ENCODE measurements at places on chromosomes 7 and 10.
A peak's percentile ranks its signal among the peaks of the same experiment; 100 is the strongest.

DNA sequence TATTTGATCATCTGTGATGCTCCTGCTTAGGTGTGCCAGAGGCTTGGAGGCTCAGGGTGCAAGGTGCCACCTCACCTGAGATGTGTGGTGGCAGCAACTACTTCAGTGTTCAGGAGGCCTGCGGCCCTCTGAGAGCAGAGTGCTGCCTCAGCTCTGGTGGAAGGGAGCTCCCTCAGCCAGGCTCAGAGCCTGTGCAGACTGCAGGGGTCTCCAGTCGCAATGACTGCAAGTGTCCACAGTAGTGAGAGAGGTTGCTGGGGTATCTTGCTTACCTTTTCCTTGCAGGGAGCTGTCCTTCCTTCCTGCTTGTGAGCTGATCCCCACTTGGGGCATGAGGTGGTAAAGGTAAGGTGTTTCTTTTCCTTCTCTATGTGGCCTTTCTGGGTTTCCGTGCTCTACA, 131.0 kb upstream of the GAD2 start:
- no peak for DNase-seq

- DNase-seq = no peak
These were observed 341.7 kb downstream of the PARD3 start for GRCh38 chr10:34473174-34474008.

GRCh38 chr7:143900230-143900766, 1.7 kb downstream of the TCAF1 start:
- no peak for DNase-seq

DNA sequence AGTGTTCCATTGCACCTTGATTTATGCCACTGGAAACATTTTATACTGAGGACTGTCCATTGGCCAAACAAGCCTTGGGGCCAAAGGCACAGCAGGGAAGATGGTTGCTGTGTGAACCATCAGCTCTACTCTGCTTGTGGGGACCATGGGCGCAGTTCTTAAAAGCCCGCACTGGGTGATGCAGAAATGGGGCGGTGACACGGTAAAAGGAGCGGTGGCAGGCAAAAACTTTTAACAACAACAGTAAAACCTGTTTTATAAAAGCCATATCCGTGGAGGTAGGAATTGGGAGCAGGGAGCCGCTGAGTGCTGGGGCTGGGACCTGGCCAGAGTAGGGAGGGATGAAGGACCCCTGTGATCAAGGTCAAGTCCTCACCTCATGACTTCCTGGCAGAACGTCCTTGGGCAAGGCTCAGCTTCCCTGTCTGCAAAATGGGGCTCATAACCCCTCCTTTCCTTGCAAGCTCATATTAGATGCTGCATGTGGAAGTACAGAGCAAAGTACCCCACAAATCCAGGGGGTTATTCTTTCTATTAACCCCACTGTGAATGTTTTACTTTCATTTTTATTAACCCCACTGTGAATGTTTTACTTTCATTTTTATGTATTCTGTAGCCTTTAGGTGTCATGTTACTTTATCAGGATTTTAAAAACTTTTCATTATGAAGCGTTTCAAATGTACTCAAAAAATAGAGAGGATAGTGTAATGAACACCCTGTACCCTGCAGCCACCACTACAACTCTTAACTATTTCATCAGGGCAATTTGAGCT, 78.3 kb downstream of the GRK5 start:
- DNase-seq = no peak

DNA sequence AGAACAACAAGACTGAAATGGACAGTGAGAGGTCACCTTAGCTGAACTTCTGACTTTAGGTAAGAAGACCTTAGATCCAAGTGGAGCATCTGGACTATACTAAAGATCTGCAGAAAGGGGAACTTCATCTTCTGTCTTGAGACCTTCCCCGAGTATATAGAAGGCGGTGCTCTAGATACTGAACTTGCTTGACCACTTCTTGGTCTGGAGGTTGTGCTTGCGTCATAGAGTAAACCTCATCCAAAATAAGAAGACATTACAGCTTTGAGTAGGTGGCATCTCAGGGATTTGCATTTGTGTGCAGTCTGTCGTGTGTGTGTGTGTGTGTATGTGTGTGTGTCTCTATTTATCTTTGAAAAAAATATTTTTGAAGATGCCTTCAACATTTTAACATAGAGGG, 157.5 kb downstream of the CHN2 start:
- DNase-seq = no peak

DNA sequence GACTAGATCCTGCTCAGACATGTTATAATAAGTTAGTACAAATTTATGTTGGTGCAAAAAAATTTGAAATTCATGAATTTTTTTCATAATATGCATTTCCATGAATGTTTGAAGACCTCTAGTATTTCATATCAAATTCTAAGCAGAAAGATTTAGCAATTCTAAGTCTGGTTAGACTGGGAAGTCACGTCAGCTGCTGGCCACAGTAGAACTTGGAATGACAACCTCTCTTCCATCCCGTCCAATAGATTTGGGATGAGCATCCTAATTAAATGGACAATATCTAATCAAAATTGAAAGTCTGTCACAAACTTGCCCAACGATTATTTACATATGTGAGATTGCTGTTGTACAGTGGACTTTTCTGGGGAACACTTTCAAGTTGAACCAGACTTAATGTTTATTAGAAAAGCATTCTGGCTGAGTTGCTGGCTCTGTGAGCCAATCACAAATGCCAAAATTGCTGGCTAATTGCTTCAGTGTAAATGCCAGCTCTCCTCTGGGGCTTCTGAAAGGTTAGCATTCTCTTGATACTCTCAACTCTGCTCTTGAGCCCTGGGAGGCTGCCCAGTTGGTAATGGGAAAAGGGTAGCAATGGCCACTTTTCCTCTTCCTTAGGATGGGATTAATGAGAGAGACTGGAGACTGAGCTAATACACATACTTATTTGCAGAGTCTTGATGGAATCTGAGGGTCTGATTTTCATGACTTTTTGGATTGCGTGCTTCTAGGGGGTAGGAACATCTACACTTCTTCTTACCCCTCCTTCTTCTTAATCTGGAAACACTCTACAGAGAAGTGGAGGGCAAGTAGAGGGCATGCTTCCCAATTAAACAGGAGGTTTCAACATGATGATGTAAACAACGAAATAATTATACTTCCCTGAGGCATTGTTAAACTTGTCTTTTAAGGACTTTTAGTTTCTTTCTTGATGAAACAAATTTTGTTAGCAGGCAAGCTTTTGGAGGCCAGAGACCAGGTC, 253.5 kb downstream of the BAMBI start:
- DNase-seq = no peak

DNA sequence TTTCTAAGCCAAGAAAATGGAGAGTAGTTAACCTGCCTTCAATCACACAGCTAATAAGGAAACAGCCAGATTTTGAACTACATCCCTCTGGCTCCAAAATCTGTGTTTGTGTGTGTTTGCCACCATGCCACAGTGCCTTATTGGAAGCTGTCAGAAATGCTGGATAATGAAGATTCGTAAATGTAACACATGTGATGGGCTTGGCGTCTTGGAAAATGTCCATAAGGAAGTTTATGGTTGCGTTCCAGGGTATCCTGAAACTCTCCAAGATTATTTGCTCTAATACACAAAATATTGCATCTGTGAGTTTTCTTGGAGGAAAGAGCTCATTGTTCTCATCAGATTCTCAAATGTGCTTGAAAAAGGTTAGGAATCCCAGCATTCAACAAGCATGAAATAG, 22.7 kb downstream of the MYOF start:
- no peak for DNase-seq

DNA sequence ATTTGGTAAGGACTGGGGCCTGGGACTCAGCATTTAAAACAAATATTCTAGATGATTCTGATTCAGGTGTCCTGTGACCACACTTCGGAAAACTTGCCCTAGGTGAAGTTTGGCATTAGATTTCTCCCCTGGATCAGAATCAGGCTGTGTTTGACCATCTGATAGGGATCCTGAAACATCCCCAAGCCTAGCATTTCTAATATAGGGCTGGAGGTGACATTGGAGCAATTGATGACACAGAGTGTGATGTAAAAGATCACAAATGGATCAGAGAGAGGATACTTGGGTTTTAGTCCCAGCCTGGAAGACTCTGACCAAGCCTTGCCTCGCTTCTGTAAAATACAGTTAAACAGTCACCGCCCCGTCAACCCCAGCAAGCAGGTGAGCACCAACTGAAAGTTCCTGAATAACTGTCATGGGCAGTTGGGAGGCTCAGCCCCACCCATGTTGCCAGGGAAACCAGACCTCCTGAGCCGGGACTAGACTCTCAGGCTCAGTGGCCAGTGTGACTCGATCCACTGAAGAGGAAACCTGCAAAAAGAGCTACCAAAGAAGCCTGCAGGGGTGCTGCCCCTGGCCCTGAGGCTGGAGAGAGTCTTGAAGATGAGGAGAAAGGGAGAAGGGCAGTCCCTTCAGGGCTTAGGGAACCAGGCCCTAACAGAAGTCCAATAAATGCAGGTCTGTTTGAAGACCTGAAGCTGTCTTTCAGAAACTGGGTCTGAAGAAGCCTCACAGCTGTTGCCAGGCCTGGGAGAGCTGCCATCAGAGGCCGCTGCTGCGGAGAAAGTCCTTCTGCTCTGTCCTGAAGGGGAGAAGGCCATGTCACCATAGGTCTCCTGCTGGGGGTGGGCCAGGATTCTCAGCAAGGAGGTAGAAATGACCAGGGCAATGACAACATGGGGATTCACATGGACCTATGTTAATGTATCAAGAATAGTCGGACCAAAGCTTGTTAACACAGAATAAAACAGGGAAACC, 126.1 kb upstream of the KCNMA1 start:
- DNase-seq = no peak

- DNase-seq = no peak
These were observed 868 bp downstream of the EMX2 start for GRCh38 chr10:117543225-117544003.

- DNase-seq = no peak
These were observed 100.3 kb upstream of the CPXM2 start for GRCh38 chr10:123991611-123992570.

DNA sequence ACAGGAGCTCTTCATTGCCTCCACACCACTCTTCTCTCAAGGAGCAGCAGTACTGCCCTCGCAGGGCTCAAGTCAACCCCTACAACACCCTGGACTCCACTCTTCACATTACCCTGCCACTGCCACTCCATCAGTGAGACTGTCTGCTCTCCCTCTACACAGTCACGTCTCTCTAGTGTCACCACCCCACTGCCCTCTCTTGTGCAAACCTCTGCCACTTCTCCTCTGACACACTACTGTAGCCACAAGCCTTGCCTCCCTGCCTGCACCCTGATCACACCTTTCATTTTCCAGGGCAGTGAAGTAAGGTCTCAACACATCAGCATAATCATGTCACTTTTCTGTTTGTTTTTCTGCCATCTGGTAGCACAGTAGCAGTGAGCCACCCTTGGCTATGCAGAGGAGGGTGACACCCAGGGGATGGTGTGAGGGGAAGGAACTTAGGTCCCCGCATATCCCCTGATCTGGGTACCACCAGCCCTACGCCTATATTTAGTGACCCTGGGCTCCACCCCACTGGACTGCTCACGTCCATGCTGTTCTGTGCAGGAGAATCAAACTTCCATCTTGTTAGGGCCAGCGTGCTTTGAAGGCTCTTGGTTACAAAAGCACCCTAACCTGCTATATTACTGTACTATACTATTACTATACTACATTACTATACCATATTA, 1.6 kb downstream of the C10orf143 start:
- no peak for DNase-seq

GRCh38 chr10:118669020-118669791, 73.8 kb upstream of the PRLHR start:
- DNase-seq = no peak

DNA sequence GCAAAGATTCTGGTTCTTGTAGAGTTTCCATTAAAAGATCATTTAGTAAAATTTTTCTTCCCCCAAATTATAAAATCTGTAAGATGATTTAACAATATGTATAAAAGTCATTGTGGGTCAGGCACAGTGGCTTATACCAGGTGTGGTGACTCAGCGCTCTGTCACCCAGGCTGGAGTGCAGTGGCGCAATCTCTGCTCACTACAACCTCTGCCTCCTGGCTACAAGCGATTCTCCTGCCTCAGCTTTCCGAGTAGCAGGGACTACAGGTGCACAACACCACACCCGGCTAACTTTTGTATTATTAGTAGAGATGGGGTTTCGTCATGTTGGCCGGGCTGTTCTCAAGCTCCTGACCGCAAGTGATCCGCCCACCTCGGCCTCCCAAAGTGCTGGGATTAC, 68.0 kb downstream of the SEPTIN14 start:
- no peak for DNase-seq

DNA sequence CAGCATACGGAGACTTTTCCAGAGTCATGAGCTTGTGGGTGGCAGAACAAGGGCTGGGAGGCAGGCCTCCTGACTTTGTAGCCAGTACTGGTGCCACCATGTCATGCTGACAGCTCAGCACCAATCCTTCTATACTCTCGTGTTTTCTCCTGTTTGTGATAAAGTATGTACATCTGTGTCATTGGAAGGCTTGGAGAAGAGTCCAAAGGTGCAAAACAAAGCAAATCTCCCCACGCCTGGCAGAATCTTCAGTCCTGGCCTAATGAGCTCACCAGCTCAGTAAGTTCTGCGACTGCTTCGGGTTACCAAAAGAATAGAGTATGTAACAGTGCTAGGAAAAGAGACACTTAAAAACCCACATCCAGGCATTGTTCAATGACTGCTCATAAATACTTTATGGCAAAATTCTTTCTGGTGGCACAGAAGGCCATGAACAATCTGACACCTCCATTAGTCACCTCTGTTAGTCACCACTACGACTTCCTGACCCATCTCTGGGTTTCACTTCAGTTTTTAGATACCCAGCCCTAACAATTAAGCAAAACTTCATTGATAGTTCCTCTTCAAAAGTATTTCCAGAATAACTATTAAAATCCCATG, 24.5 kb downstream of the STEAP1 start:
- peak; percentile 14 for DNase-seq

DNA sequence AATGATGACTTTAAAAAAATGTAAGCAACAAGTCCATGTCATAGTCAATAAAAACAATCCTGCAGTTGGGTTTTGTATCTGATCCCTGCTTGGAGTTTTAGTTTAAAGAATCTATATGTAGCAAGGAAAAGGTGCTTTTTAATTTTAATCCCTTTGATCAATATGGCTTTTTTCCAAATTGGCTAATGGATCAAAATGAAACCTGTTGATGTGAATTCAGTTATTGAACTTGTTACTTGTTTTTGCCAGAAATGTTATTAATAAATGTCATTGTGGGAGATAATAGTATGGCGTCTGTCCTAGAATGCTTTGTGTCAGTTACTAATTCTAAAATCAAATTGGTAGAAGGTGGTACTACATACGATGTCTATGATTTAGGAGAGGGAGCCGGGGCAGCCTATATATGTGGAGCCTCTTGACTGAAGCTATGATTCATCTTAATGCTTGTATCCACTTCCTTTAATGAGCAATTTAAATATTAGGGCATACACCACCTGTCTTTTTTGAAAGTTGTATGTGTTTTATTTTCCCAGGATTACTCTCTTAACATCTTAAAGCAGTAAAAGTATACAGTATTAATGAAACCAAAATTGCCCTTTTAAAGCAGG, 10.3 kb upstream of the PBLD start:
- no peak for DNase-seq

GRCh38 chr7:104127204-104127603, 80.6 kb downstream of the ORC5 start:
- no peak for DNase-seq

DNA sequence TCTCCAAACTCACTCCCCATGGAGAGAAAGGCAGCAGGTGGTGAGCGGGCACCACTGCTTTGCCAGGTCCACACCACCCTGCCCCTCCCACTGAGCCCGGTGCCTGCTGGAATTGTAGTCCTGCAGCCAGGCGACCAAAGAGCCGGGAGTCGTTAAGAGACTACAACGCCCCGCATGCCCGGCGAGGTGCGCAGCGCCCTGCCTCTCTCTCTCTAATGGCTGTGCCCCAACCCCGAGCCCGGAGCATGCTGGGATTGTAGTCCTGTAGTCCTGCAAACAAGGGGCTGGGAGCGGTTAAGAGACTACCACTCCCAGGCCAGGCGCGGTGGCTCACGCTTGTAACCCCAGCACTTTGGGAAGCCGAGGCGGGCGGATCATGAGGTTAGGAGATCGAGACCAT, 8.1 kb upstream of the ZNF727 start:
- no peak for DNase-seq
